ENCODE measurements at places on chromosomes 16 and 17.

- no peak for DNase-seq
These were observed 29.9 kb upstream of the LHX1 start for GRCh38 chr17:36907407-36907806.

DNA sequence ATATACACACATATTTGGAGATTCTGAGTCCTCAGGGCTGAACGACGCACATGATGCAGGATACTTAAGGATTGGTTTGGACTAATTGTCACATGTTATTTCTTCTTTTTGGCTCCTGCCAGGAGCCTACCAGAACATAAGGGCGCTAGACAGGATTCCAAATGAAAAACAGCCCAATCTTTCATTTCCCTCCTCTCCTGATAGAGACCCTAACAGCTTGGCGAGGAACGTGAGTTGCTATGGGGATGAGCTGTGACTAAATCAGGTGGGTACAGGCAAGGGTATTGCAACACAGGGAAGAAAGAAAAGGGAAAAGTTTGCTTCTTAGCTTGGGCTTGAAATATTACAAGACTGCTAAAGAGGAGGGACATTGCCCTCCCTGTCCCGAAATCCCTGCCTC lies 109.9 kb downstream of the AIPL1 start:
- DNase-seq: no peak

DNA sequence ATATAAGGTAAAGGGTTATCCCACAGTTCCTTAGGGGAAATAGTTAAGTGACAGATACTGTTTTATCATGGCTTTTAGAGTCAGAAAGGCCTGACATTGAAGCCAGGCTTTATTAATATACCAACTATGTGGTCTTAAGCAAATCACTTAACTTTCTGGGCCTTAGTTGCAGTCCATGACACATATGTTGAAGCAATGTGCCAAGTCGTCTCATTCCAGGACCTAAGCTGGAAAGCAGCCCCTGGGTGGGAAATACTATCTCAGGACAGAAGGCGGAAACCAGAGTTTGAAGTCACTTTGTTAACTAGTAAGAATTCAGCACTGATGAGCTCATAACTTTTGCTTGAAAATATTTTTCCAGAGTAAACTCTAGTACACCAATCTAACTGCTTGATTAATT lies 80.0 kb downstream of the USP32 start:
- no peak for DNase-seq

- DNase-seq: no peak
These were observed 13.4 kb downstream of the NATD1 start for GRCh38 chr17:21239680-21240368.

- DNase-seq: no peak
These were observed 9.3 kb downstream of the ZACN start for GRCh38 chr17:76088041-76088867.

DNA sequence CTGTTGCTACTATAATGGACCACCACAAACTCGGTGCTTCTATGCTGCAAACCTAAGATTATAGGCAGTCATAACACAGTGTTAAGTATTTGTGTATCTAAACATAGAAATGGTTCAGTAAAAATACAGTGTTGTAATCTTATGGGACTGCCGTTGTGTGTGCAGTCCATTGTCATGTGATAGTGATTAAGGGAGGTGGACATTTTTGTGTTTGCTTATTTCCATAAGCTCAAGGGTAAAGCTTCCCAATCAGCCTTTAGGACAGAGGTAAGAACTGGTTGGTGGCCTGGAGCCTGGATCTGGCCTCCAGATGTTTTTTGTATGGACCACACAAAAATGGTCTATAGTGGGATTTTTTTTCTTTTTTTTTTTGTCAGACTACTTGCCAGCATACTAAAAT lies 29.9 kb downstream of the WWOX start:
- DNase-seq: no peak

- DNase-seq: no peak
These were observed 71.6 kb downstream of the MYO1D start for GRCh38 chr17:32805029-32805976.

GRCh38 chr16:84340325-84341040 lies 27.9 kb upstream of the ATP2C2 start:
- no peak for DNase-seq

DNA sequence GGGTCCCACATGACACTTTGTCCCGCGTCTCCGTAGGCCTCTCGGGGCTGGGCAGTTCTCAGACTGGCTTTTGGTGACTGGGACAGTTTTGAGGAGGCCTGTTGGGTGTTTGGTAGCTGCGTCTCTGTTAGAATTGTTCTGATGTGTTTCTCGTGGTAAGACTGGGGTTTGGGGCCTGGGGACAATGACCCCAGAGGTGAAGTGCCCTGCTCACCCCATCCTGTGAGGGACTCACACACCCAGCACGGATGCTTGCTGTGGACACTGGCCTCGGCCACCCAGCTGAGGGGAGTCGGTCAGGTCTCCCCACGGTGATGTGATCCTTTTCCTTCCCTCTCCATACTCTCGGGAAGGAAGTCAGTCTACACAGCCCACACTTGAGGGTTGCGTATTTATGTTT lies 50.3 kb downstream of the METRNL start:
- DNase-seq: no peak

- no peak for DNase-seq
These were observed 14.8 kb upstream of the MTMR4 start for GRCh38 chr17:58529275-58529674.

- DNase-seq: no peak
These were observed 1.5 kb downstream of the CRHR1 start for GRCh38 chr17:45785480-45786193.

GRCh38 chr17:76881966-76882365 lies 13.8 kb downstream of the MGAT5B start:
- no peak for DNase-seq

- DNase-seq: no peak
These were observed 21.5 kb downstream of the SRL start for GRCh38 chr16:4220358-4220757.

DNA sequence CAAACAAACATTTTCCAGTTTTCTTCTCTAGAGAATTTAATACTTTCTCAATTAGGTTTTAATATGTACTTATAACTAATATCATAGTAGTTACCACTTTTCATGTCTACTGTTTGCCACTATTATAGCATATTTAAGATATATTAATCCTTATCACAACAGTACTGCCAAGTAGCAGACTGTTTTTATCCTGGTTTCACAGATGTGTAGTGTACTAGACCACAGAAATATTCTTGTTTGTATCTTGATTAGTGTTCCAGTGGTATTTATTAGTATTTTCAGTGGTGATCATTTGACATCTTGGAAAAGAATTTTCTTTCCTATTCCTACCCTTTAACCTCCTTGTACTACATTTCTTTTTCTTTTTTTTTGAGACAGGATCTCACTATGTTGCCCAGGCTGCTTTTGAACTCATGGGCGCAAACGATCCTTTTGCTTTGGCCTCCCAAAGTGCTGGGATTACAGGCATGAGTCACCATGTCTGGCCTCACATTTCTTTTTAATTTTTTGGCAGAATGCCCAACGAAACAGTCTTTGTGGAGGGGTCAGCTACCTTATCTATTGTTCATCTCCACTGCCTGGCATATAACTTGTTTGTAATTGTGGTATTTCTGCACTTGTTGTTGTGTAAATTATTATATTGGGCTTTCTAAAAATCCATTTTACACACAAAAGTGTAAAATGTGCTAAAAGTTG lies 27.2 kb downstream of the MAP2K4 start:
- no peak for DNase-seq

- DNase-seq: no peak
These were observed 18.0 kb downstream of the WDR45B start for GRCh38 chr17:82630212-82630611.

- peak; percentile 37 for DNase-seq
These were observed at the start of gene PLEKHG4 for GRCh38 chr16:67279296-67280089. PLEKHG4 (plus strand) TSS chr16:67279532; CDS start chr16:67280045, 513 bp downstream.

GRCh38 chr17:57868007-57868909 lies 18.4 kb upstream of the MRPS23 start:
- DNase-seq: no peak

- DNase-seq: no peak
These were observed 15.7 kb downstream of the MVP start for GRCh38 chr16:29835926-29836325.

DNA sequence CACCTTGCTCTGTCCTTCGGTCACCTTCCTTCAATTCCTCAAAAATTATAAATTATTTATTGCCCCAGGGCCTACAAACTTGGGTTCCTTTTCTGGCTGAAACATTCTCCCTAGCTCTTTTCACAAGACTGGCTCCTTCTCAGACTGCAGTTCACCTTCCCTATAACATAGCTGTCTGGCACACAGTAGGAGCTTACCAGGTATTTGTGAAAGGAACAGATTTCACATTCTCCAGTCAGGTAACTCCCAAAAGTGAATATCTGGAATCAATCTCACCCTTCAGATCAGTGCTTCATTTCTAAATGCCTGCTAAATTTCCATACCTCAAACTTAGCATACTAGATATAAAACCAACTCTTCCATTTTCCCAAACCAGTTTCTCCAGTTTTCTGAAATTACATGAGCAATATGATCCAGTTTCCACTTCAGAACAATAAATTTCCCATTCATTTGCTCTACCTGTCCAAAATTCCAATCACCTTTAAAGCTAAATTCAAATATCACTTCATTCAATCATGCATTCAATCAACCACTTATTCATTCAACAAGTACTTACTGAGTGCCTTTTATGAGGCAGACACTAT lies 6.1 kb downstream of the RFFL start:
- DNase-seq: no peak

DNA sequence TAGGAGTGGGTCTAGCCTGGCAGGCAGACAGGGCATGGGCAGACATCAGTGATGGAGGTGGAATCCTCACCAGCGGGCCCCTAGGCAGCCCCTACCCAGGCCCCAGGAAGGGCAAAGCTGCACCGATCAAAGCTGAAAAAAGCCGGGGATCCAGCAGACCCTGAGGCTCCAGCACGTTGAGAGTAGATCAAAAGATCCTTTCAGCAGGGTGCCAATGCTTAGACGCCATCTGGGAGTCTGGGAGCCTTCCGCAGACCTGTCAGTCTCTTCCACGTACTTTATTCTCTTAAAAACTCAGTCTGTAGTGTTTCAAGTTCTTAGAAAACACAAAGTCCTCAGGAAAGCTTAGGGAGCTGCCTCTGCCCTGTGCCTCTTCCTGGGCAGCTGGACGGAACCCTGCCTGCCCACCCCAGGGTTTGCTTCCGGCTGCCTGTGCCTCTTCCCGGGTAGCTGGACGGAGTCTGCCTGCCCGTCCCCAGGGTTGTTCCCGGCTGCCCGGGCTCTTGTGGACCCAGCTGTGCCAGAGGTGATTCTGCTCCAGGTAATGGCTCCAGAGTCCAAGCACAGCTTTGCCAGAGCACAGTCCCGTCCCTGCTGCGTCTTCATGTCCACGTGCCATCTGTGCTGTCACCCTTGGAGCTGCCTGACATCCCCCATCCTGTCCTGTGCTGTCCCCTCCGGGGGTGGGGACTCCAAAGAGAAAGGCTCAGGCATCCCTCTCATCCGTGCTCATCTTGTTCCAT lies 50.8 kb upstream of the PVALEF start:
- DNase-seq: no peak
